CD4-positive, alpha-beta T cell treated with Interleukin-2 at 100 ng/mL for 4 hours (primary cell): ENCODE measurements at places on chromosomes 5 and 9.

GRCh38 chr9:97418880-97419279 lies 7.0 kb downstream of the TDRD7 start:
- DNase-seq: no peak

DNA sequence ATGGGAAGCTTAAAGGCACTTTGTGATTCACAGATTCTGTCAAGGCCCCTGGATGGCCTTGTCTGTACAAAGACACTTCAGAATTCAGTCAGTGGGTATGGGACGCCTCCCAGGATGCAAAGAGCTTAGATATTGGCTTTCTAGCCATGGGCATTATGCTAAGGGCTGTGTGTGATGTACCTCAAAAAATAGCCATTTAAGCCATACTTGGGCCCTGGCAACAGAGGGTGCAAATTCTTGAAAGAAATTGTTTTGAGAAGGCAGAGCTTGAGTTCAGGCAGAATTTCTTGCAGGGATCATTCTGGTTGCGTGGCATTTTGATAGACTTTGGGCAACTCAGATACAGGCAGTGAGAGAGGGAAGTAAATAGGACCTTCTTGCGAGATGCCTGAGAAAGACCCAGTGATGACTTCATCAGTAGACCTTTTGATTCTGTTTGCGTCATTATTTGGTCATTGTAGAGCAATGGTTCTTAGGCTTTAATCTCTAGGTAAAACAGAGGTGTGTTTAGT lies 3.9 kb downstream of the CYFIP2 start:
- DNase-seq: no peak

DNA sequence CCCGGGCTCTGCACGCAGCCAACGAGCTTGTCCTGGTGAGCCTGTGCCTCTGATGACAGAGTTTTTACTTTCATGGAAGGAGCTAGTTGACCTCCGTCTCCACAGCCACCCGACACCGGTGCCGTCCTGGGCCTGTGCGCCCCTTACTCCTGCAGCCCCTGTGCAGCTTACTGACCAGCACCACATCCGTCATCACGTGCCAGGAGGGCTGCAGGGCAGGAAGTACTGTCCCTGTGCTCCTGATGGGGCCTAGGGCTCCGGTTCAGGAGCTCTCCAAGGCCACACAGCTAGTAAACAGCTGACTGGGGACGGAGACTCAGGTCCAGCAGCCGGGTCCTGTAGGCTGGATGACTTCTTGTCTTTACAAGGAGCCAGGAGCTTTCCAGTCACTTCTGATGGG lies 10.2 kb downstream of the STKLD1 start:
- no peak for DNase-seq

DNA sequence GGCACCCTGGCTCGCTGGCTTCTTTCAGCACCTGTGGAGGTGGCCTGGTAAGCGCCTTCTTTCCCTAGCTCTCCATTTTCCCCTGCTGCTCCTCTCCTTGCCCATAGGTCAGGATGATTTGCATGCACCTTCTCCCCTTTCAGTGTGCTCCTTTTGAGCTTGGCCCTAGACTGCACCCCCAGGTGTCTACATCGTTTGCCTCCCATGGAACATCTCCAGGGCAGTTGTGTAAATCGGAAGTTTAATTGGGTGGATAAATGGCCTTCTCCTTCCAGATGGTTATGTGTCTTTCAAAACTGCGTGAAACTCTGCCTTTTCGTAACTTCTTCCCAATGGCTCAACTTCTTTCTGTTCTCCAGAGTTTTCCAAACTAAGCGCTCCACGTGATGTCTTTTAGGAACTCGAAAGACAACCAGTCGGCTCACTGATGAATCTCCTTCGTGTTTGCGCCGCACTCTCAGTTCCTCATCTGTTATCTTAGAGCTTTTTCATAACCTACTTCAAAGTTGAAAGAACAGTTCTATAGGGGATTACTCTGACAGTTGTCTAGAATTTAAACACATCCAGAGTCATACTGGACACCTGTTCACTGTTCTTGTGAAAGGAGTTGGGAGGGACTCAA lies 1.7 kb downstream of the ADAMTS19 start:
- DNase-seq: no peak

DNA sequence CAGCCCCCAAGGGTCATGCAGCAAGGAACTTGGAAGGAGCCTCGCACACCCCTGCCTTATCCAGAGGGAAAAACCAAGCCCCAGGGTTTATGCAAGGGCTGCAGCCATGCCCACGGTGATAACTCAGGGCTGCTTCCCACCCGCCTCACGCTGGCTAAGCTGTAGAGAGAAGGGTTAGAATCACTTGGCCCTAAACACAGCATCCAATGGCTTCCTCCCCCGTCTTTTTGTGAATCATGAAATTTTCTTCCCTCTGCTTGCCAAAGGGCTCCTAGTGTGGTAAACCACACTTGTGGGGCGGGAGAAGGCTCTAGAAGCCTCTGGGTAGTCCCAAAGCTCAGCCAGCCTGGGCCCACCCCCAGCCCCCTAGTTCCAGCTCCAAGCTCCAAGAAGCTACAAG lies 55.9 kb upstream of the ORM1 start:
- no peak for DNase-seq
